ENCODE measurements at places on chromosomes 3 and 15. TPM values are rescaled to one million over a fixed set of nuclear protein-coding genes. Genes with fewer than 3 reads are reported as not detected.

Gene MRPL47
- total RNA-seq = 47.2 TPM

Gene LRTM1
- not detected for total RNA-seq

Gene SMARCC1
- total RNA-seq = 51.4 TPM

Gene SPSB4
- total RNA-seq = not detected

Gene TM6SF1
- 1.6 TPM for total RNA-seq

Gene ARHGEF26
- 2.0 TPM for total RNA-seq

Gene DLEC1
- total RNA-seq = not detected

Gene PLIN1
- total RNA-seq = under 0.01 TPM

Gene PLS1
- 1.7 TPM for total RNA-seq

DNA sequence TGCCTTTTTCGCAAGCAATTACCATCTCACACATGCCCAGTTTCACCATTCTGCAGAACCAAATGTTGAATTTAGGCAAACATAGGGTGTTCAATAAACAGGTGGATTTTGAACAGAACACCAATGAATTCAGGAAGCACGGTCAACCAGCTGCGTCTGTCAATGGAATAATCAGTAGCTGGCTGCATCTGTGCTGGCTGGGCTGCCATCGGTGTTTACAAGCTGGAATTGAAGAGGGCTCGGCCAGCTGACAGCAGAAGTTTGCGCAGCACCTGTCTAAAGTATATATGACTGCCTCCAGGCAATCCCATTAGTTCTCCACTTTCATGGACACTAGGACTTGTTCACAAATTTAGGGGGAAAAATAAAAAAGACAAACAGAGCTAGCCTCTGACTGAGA lies 996.4 kb upstream of the CFAP20DC start:
- DNase-seq = no peak

- peak; percentile 35 for DNase-seq
Measured at GRCh38 chr15:56919609-56920366, 1.3 kb downstream of the TCF12 start.

- peak; percentile 99 for DNase-seq
Measured at GRCh38 chr3:157122116-157122515, 37.8 kb downstream of the CCNL1 start.

DNA sequence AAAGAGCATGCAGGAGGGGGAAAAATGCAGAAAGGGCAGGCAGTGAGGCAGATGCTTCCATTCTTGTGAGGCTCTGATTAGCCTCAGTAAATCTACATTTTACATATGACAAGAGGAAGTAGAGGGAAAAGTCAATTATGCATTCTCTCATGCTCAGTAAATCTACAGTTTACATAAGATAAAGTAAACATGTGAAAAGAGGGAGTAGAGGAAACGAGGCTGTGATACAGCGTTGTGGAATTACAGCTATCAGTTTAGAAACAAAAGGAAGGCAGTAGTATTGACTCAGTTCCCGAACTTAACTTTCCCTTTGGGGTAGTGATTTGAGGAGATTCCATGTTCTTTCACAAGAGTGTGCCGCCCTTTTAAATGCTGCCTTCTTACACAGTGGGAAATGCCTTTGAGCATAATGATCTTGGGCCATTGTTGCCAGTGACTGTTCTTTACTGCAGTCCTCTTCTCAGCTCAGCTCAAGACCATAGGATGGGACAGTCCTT lies 39.3 kb downstream of the OSTN start:
- peak; percentile 89 for DNase-seq

DNA sequence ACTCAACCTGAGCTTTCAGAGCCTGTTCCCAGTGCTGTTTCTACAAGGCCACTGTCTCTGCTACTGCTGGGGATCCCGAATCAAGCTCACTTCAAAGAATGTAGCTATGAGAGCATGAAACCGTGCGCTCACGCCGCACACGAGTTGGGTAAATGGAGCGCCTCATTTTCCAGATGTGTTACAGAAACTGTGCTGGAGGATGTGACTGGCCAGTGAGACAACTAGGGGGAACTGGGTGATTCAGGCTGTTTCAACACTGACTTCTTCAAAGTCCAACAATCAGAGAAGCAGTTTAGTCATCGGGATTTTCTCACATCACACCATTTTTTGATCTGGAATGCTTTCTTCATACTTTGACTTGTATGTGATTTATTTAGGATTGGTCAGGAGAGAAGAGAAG lies 3.5 kb downstream of the ZNF710 start:
- DNase-seq = peak; percentile 99

DNA sequence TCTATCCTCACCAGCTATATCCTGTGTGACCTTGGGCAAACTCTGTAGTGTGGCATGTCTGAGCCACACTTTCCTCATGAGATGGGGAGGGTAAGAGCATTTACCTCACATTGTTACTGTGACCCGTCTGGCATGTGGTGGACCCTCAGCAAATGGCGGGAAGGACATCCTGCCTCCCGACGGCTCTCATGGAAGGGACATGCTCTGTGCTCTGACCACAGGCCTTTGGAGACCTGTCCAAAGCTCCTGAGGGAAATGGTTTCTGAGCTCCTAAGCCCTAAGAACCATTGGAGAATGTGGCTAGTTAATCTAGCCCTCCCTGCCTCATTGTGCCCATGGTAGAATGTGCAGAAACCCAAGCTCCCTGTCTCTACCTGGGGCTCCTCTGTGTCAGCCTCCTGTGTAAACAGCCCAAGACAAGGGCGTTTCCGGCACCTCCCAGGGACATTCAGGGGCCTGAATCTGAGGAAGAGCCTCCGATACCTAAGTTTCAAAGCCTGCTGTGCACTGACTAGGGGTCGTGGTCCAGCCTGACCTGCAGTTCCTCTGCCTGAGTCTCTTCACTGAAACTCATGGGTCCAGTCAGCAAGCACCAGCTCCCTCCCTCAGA lies 29.0 kb downstream of the XYLB start:
- no peak for DNase-seq

DNA sequence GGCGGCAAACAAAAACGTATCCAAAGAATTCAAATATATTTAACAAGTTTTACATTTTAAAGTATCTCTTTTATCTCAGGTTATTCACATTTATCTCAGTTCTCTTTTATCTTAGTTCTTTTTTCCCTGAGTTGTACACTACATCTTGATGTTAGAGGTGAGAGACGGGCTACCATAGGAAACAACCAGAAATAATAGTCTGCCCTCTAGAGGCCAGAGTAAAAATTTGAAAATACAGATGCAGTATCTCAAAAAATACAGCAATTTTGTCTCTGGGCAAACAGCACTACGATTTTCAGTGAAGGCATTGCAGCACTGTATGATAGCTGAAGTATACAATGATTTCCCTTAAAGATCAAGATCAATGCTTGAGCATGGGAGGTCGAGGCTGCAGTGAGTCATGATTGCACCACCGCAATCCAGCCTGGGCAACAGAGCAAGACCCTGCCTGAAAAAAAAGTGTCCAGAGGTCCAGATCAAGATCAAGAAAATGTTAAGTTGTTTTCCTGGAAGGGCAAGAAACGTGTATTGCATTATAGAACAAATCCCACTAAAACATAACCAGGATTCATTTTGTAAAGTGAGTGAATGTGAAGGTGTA lies 82.6 kb upstream of the ATP11B start:
- DNase-seq = peak; percentile 13

DNA sequence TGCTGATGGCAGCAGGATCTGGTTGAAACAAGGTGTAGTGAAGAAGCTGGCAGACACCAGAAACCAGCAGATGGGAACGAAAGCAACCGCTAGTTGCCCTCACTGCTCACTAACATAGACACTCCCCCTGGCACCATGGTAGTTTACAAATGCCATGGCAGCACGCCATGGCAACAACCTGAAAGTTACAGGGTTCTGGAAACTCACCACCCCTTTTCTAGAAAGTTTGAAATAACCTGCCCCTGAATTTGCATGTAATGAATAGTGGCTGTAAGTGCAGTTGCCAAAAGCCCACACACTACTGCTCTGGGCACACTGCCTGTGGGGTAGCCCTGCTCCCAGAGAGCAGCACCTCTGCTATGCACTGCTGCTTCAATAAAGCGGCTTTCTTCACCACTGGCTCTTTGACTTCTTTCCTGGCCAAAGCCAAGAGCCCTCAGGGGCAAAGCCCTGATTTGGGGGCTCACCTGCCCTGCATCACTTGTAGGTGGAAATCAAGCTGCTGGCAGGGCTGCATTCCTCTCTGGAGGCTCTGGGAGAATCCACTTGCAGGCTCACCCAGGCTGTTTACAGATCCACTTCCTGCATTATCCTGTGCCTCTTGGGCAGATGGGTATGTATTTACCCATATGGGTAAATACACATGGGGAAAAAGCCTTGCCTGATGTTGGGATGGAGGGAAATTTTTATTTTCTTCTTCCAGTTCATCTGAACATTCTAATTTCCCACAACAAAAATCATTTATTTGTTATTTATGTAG lies 2.0 kb upstream of the GP9 start:
- DNase-seq = no peak

GRCh38 chr3:148074946-148075345 lies 622.8 kb upstream of the AGTR1 start:
- no peak for DNase-seq

- DNase-seq = no peak
Measured at GRCh38 chr3:133479895-133480669, 80.2 kb downstream of the BFSP2 start.

- no peak for DNase-seq
Measured at GRCh38 chr3:134052370-134052769, 22.6 kb upstream of the SLCO2A1 start.

GRCh38 chr15:39698444-39699390 lies 83.9 kb downstream of the FSIP1 start:
- no peak for DNase-seq

- DNase-seq = no peak
Measured at GRCh38 chr3:185489462-185489861, 9.4 kb downstream of the TMEM41A start.

DNA sequence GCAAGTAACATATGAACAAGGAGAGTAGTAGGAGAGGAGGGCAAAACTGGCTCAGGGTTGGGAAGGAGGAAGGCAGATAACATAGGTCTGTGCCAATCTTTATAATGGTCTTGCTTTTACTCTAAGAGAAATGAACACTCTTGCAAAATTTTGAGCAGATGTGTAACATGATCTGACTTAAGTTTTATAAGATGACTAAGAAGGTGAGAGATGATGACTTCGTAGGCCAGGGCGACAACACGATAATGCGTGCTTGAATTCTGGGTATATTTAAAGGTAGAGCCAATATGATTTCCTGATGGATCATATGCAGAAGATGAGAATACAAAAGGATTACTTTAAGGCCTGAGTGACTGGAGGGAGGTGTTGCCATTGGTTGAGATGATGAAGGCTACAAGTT lies 265.4 kb upstream of the KCNMB2 start:
- DNase-seq = peak; percentile 25

DNA sequence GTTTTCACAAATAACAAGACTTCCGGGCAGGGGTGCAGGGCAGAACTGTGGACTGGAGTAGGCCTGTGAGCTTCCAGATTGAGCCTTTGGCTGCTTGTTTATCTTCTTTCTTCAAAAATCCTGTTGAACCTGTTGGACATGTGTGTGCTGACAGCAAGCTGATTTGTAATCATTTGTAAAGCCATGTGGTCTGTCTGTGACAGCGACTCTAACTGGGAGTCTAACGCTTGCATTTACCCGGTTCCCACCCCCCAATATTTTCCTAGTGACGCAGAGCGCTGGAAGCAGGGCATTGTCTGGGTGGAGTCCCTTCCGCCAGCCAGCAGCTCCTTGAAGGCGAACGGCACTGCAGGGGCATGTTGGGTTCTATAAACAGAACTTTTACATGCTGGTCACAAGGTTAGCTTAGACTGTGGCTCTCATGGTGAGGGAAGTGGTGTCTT lies 85.7 kb upstream of the MYZAP start:
- no peak for DNase-seq

- DNase-seq = no peak
Measured at GRCh38 chr3:130604806-130605205, 87.8 kb downstream of the COL6A6 start.

DNA sequence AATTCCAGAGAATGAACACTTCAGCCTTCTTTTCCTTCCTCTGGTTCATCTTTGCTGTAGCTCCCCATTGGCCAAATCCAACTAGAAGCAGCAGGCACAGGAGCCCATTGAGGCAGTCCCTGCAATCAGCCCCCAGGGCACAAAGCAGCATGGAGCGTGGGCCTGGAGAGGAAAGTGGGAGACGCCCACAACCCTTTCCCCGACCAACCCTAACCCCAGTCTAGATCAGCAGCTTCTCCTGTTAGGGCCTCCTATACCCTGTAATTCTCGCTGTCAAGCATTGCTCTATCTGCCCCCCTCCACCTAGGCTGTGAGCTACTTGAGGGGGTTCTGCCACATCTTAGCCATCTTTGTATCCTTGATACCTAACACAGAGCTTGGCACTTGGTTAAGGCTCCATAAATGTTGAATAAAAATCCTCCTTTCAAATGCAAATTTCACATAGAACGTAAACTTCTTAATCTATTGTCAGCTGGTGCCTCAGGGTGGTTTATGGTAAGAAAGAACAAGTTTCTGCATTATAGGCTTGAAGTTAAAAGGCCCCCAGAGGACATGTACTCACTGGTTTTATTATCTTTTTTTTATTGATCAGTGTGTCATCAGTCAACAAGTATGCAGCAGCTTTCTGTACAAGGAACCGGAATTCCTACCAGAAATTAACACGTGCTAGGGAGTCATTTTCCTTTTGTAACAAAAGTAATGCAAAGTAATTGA lies 97.9 kb upstream of the PFN2 start:
- no peak for DNase-seq

DNA sequence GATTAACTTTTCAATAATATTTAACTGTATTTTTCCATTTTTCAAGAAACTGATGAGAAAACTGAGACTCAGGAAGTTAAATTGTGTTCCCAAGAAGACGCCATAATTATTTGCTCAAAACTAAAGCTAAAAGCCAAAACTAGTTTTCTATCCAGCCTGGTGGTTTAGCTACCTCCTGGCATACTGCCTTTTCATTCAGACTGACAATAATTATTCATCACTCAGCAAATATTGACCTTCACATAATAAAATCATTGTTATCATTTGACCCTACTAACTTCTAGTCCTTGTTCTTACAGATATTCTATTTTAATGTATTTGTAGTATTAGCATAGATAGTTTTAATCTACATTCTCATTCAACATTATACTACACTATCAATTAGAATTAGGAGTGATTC lies 210.6 kb upstream of the GADL1 start:
- no peak for DNase-seq

- DNase-seq = no peak
Measured at GRCh38 chr15:43135351-43135750, 2.0 kb downstream of the TMEM62 start.

DNA sequence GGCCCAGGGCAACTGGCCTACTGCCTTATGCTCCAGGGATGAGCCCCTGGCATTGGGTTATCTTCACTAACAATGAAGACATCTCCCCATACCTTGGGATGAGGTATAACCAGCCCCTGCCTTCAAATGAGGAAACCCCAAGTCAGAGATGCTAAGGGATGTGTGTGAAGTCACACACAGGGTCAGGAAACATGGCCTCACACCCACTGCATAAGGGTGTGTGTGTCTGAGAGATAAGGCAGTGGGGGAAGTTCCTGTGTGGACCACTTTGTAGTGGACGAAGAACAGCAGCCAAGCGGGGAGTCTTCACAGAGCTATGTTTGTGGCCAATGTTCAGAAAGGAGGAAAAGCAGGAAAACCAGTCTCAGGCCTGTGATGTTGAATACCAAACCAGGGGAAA lies 10.5 kb downstream of the ELP6 start:
- DNase-seq = no peak
